Lower lobe of right lung (tissue), 2 donors: ENCODE measurements at places on chromosomes 6 and 20.
A peak's percentile ranks its signal among the peaks of the same experiment; 100 is the strongest.

DNA sequence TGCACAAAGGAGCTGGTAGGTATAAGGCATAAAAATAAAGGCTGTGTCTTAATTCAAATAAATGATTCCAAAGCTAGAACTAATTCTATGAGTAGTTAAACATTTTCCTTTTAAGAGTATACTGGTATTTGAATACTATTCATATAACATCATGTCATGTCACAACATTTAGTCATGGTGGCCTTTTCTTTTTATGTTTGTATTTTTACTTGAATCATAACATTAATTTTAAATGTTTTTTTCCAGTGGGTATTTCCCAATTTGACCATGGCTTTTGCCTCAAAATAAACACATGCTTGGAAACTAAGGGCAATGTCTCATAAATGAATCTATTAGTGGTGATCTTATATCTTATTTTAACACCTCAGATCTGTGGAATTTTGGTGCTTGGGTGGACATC lies 177.1 kb downstream of the CD109 start:
- no peaks in the 10 kb centered on the region for H3K36me3 ChIP-seq
- H3K27me3 ChIP-seq: no peaks in the 10 kb centered on the region
- no peak overlapping the region for H3K27ac ChIP-seq
- no peak for DNase-seq
- no peak overlapping the region for H3K4me3 ChIP-seq

DNA sequence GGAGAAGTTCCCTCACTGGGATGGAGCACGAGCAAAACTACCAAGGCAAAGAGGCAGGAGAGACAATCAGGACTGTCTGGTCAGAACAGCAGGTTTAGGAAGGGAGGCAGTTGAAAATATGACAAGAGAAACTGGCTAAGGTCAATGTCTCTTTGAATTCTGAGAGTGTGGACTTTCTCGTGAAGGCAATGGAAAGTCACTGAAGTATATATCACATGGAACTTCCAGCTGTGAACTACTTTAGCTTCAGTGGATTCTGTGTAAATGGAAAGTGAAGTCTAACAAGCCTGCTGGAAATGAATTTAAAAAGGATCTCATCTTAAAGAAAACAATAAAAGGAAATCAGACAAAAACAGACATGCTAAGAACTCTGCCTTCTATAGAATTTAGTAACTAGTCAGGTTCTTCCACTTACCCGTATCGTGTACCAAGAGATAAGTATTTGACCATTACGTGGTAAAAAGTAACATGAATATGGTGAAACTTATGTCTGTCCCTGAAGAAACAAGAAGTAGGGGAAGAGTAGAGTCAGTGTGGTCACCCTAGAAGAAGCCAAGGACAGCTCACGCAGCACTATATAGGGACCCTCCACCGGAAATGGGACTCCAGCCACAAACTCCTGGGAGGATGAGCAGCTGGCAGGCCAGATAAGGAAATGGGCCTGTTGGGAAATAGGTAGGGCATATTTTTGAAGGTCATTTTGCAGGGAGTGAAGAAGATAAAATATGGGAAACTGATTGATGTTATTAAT lies 123.4 kb downstream of the MAP7 start:
- no peaks in the 10 kb centered on the region for H3K36me3 ChIP-seq
- no peaks in the 10 kb centered on the region for H3K27me3 ChIP-seq
- DNase-seq: no peak
- H3K4me3 ChIP-seq: no peak overlapping the region
- H3K27ac ChIP-seq: no peak overlapping the region
- H3K4me1 ChIP-seq: no peaks in the 10 kb centered on the region

DNA sequence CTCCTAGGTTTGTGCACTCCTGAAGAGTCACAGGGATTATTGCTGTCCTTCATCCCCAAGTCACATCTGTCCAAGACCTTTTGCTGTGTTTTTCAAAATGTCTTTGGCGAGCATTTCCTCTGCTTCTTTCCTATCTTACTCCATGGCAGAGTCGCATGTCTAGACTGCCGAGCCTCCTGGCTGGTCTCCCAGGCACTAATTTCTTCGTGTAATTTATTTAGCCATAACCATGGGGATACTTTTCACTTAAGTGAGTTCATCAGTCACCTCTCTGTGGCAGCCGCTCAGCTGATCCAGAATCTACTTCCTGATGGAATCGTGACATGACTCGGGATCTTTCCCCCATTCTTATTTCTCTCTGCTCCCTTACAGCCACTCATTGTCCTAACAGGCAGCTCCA lies 25.8 kb downstream of the ADGRF5 start:
- H3K27me3 ChIP-seq: no peaks in the 10 kb centered on the region
- DNase-seq: no peak
- H3K27ac ChIP-seq: no peak overlapping the region
- no peak overlapping the region for H3K4me3 ChIP-seq
- peaks cover 65% of the 10 kb centered on the region for H3K4me1 ChIP-seq
- H3K36me3 ChIP-seq: peaks cover 51% of the 10 kb centered on the region

- no peaks in the 10 kb centered on the region for H3K27me3 ChIP-seq
- peak; percentile 30 for DNase-seq
- H3K27ac ChIP-seq: no peak overlapping the region
- peaks cover 7% of the 10 kb centered on the region for H3K4me1 ChIP-seq
- no peaks in the 10 kb centered on the region for H3K36me3 ChIP-seq
Measured at GRCh38 chr6:37033255-37033654, 27.8 kb downstream of the FGD2 start.

GRCh38 chr20:32631933-32632460 lies 41.7 kb downstream of the C20orf203 start:
- H3K27me3 ChIP-seq: peaks cover 13% of the 10 kb centered on the region
- no peak overlapping the region for H3K27ac ChIP-seq

DNA sequence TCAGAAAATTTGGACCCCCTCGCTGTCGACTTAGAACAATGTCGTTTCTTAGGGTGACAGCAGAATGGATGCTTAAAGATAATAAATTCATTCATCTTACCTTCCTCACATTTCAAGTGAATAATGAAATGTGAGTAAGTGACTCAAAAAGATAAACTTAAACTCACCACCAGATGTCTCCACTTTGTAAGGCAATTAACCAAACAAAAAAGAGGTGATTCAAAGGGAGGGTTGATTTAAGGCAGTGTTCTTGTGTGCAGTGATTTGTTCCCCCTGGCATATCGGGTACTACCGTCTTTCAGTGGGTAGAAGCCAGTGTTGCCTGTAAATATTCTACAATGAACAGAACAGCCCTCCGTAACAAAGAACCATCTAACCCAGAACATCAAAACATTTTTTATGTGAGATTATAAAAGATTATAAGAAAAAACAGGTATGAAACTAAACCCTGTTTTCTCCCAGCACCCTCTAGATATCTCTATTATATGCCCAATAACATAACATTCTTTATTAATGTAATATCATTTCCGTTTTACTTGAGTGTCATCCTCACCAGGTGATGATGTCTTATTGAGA lies 589.7 kb downstream of the CBLN4 start:
- H3K4me3 ChIP-seq: no peak overlapping the region
- H3K4me1 ChIP-seq: peaks cover 5% of the 10 kb centered on the region
- DNase-seq: no peak
- H3K27me3 ChIP-seq: no peaks in the 10 kb centered on the region

DNA sequence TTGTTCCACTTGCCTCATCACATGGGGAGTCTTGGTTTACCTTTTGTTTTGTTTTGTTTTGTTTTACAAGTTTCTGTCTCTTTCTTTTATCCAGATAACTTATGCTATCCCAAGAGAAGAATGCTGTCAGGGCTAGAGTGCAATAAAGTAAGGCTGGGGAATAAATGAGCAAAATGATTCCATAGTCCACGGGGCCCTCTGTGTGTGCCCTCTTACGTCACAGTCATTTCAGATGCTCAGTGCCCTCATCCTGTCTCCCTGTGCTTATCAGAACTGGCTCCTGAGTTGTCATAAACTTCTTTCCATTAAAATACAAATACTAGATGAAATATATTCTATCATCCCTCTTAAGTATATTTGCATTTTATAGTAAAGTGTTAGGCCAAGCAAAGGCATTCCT lies 30.8 kb upstream of the ENPP1 start:
- H3K4me3 ChIP-seq: no peak overlapping the region
- H3K27me3 ChIP-seq: no peaks in the 10 kb centered on the region
- no peak for DNase-seq
- no peaks in the 10 kb centered on the region for H3K36me3 ChIP-seq
- no peaks in the 10 kb centered on the region for H3K4me1 ChIP-seq

DNA sequence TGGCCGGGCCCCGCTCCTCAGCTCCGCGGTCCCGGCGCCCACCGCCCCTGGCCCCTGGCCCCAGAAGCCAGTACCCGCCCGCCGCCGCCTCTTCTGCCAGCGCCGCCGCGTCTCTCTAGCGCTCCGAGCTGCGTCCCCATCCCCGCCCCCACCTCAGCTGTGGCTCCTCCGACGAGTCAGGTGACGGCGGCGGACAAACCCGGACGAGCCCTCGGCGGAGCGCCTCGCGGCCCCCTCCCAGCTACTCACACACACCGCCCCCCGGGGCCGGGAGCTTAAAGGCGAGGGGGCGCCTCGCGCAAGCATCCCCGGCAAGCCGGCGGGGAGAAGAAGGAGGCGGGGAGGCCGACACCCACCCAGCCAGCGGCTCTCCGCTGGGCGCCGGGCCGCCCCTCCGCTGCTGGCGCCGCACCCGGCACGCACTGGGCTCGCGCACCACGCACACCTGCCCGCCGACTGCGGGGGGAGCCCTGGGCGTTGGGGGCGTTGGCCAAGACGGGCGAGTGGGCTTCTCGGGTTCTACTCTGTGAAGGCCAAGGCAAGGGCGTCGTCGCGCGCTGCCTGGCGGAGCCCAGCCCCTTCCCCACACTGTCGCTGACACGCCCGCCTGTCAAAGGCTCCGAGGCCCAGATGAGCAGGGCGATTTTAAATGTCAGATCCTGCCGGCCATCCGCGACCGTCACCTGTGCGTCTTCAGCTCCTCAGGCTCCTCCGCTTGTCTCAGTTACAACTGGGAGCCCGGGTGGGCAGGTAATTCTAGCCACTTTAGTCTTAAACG lies at the start of gene SNAP91:
Gene SNAP91, minus strand, starts transcription at position 132 of the 778 bp plus-strand sequence. CDS start 1,174 bp downstream, outside the sequence.
- DNase-seq: peak; percentile 47
- H3K4me1 ChIP-seq: no peaks in the 10 kb centered on the region
- H3K36me3 ChIP-seq: no peaks in the 10 kb centered on the region
- no peak within 1 kb of the TSS for H3K27ac ChIP-seq

GRCh38 chr6:151004383-151005024 lies 139.0 kb downstream of the MTHFD1L start:
- H3K27ac ChIP-seq: peak overlapping the region; percentile 74
- H3K36me3 ChIP-seq: no peaks in the 10 kb centered on the region
- no peaks in the 10 kb centered on the region for H3K27me3 ChIP-seq
- H3K4me1 ChIP-seq: peaks cover 31% of the 10 kb centered on the region

- no peaks in the 10 kb centered on the region for H3K4me1 ChIP-seq
- H3K27ac ChIP-seq: no peak overlapping the region
- no peaks in the 10 kb centered on the region for H3K36me3 ChIP-seq
- H3K4me3 ChIP-seq: no peak overlapping the region
- no peaks in the 10 kb centered on the region for H3K27me3 ChIP-seq
- no peak for DNase-seq
Measured at GRCh38 chr6:165745492-165745891, 82.5 kb upstream of the PDE10A start.

- H3K4me1 ChIP-seq: no peaks in the 10 kb centered on the region
- no peak overlapping the region for H3K4me3 ChIP-seq
- no peaks in the 10 kb centered on the region for H3K36me3 ChIP-seq
- peak; percentile 14 for DNase-seq
- no peak overlapping the region for H3K27ac ChIP-seq
Measured at GRCh38 chr6:168093634-168094033, 14.6 kb upstream of the FRMD1 start.

GRCh38 chr6:168130697-168131371 lies 51.8 kb upstream of the FRMD1 start:
- H3K36me3 ChIP-seq: no peaks in the 10 kb centered on the region
- peaks cover 4% of the 10 kb centered on the region for H3K4me1 ChIP-seq
- H3K4me3 ChIP-seq: no peak overlapping the region
- H3K27ac ChIP-seq: no peak overlapping the region

DNA sequence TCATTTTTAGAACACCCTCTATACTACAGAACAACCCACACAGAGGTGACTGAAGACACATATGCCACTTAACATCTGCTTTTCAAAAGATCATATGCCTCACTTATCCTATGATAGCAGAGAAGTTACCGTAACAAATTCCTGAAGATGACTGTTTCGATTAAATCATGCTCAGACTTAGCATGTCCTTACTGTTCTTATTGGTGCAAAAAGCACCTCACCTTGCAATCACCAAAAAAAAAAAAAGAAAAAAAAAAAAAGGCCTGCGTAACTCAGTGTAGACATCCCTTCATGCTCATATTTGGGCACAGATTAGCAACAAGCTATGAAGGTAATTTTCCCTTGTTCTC lies 17.7 kb upstream of the DST start:
- peaks cover 14% of the 10 kb centered on the region for H3K4me1 ChIP-seq
- no peak overlapping the region for H3K27ac ChIP-seq
- no peak overlapping the region for H3K4me3 ChIP-seq
- no peak for DNase-seq
- H3K36me3 ChIP-seq: no peaks in the 10 kb centered on the region
- H3K27me3 ChIP-seq: no peaks in the 10 kb centered on the region

DNA sequence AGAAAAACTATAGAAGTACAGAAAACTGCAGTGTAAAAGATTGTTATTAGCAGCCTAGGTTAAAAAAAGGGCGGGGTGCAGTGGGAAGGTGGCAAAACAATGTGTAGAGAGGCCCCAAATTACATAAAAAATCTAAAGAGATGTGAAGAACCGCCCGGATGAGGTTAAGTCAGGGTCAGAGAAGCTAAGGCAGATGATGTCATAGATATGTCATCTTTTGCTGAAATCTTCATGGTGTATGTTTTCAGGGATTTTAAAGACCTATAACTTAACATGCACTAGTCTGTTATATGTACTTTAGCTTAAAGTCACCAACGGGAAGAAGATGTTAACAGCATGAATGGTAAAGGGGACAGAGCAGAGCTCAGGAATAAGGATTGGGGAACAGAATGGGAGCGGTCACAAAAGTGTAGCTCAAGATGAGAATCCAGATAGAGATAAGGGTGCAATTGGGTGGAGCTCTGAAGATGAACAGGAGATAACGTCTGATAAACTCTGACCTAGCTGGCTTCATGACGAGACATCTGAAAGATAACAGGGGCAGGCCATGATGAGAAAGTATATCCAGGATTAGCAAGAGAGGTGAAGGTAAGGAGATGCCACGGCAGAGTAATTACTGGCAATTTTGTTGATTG lies 83.4 kb downstream of the TFAP2A start:
- DNase-seq: no peak
- H3K36me3 ChIP-seq: no peaks in the 10 kb centered on the region
- no peaks in the 10 kb centered on the region for H3K27me3 ChIP-seq
- no peak overlapping the region for H3K4me3 ChIP-seq

GRCh38 chr6:2792330-2793110 lies 27.3 kb downstream of the WRNIP1 start:
- no peak overlapping the region for H3K4me3 ChIP-seq
- no peaks in the 10 kb centered on the region for H3K36me3 ChIP-seq
- H3K27me3 ChIP-seq: no peaks in the 10 kb centered on the region

DNA sequence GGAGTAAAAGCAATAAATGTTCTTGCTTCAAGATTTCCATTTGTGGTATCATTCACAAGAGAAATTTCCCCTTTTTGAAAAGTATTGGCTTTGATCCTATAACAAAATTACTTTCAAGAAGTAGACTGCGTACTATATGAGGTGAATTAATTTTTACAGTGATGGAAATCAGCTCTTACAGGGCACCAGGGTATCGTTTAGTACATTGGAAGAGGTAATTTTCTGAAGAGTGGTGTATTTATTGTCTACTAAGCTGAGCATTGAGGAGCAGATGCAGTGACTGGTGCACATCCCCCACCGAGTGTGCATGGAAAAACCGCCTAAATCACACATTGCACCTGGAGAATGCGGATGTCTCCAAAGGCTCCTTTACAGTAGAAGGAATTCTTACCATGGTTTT lies 209.5 kb downstream of the SAMD5 start:
- no peak for DNase-seq
- H3K4me1 ChIP-seq: no peaks in the 10 kb centered on the region
- no peak overlapping the region for H3K4me3 ChIP-seq
- no peaks in the 10 kb centered on the region for H3K27me3 ChIP-seq

GRCh38 chr6:108800427-108800864 lies 47.8 kb upstream of the ARMC2 start:
- H3K27me3 ChIP-seq: no peaks in the 10 kb centered on the region
- DNase-seq: no peak
- no peak overlapping the region for H3K27ac ChIP-seq
